ENCODE measurements at places on chromosomes 6 and 20. TPM values are rescaled to one million over a fixed set of nuclear protein-coding genes. Genes with fewer than 3 reads are reported as not detected.

POU3F2 gene
- total RNA-seq, result not detected

FBXO9 gene
- total RNA-seq, result 42.0 TPM

SYNCRIP gene
- total RNA-seq, result 92.9 TPM

SPATS1 gene
- total RNA-seq, result not detected

EMILIN3 gene
- under 0.01 TPM for total RNA-seq

RGS17 gene
- 4.6 TPM for total RNA-seq

STMN3 gene
- total RNA-seq, result 41.1 TPM
